ENCODE measurements at places on chromosomes 4 and X. TPM values are rescaled to one million over a fixed set of nuclear protein-coding genes. Genes with fewer than 3 reads are reported as not detected.

The AFP gene
- not detected for polyA plus RNA-seq

The STBD1 gene
- 0.66 TPM for polyA plus RNA-seq

DNA sequence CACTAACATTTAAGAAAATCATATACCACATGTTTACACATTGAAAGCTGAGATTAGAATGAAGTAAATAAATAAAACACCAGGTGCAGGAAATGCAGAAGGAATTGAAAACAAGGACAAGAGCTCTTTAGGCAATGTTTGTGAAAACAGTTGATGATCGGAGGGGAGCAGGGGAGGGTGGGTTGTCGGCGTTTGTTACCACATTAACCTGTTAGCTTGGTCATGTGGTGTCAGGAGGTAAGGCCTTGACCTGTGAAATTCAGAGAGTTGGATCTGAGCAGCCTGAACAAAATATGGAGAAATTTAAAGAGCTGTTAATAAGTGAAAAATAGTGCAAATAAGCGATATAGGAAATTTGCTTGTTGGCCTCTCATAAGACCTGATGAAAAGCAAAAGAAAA is 759.9 kb downstream of the PDHA2 start:
- DNase-seq, result no peak

DNA sequence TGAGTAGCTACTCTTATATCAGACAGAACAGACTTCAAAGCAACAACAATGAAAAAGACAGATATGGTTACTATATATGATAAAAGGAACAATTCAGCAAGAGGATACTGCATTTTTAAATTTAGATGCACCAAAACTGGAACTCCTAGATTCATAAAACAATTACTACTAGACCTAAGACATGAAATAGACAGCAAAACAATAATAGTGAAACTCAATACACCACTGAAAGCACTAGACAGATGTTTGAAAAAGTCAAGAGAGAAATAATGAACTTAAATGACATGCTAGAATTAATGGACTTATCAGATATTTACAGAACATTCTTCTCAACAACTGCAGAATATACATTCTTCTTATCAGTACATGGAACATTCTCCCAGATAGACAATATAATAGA is 99.5 kb upstream of the ITM2A start:
- no peak for DNase-seq

DNA sequence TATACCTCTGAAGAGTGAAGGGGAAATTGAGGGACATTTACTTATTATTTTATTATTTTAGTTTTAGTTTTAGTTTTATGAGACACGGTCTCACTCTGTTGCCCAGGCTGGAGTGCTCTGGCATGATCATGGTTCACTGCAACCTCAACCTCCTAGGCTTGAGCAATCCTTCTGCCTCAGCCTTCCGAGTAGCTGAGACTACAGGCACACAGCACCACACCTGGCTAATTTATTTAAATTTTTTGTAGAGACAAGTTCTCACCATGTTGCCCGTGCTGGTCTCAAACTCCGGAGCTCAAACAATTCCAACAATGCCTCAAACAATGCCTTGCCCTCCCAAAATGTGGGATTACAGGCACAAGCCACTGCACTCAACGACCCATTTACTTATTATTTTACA is 68.4 kb upstream of the BMP2K start:
- DNase-seq, result no peak
